ENCODE measurements at places on chromosomes 5 and 9.

- DNase-seq, result no peak
Observed at GRCh38 chr5:96199713-96200183, 233.3 kb downstream of the PCSK1 start.

GRCh38 chr5:113043491-113043931, 66.9 kb downstream of the DCP2 start:
- DNase-seq, result peak; percentile 11

- DNase-seq, result no peak
Observed at GRCh38 chr9:131337131-131337848, 47.8 kb downstream of the PLPP7 start.

- no peak for DNase-seq
Observed at GRCh38 chr9:127983847-127984289, 3.1 kb upstream of the EEIG1 start.

DNA sequence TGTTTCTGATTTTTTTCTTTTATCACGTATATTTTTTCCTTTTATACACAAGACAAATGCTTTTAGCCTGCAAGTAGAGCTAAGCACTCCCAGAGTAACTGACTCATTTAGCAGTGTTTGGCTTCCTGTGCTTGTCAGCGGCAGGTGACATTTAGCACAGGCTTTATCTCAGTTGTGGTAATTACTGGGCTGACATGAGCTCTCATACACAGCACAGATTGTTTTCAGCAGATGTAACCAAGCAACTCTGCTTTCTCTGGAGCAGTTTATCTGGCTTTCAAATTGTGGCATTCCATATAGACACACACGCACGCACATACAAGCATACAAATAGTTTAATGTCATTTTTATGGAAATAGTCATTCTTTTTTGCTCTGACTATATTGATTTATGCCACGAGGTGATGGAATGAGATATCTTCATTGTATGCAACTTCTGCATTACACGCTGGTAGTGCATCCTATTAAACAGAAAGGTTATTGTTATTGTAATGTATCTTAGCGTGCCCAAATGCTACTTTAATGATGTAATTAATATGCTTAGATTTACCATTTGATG, 379.0 kb upstream of the GRAMD2B start:
- peak; percentile 12 for DNase-seq

DNA sequence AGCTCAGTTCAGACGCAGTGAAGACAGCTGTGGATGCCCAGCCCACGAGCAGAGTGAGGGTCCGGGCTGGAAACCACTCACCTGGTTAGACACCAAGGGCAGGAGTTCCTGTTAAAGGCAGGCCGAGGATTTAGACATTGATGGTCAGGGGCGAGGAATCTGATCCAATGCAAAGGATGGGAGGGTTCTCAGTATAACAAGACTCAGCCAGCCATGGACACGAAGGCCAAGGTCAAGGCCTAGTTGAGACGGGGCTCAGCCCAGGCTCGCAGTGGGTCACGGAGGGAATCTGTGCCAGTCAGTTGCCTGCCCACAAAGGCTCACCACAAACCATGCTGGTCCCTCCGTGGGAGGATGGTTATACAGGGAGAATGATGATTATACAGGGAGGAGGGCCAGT, 63.3 kb upstream of the FCN1 start:
- DNase-seq, result no peak

DNA sequence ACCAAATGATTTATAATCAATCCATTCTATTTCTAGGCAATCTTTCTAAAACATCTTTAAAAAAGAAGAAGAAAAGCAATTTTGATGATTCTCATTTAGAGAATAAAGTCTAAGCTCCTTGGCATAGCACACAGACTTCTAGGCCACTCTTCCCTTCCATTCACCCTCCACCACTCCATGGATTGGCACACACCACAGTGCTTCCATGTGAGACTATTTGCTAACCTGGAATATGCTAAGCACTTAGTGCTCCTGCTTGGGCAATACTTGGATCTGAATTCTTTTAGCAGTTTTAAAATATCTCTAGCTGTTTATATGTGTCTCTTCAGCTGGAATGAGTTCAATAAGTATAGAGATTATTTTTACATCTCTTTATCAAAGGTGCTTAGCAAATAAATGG, 177.6 kb upstream of the FBXL7 start:
- DNase-seq, result no peak

DNA sequence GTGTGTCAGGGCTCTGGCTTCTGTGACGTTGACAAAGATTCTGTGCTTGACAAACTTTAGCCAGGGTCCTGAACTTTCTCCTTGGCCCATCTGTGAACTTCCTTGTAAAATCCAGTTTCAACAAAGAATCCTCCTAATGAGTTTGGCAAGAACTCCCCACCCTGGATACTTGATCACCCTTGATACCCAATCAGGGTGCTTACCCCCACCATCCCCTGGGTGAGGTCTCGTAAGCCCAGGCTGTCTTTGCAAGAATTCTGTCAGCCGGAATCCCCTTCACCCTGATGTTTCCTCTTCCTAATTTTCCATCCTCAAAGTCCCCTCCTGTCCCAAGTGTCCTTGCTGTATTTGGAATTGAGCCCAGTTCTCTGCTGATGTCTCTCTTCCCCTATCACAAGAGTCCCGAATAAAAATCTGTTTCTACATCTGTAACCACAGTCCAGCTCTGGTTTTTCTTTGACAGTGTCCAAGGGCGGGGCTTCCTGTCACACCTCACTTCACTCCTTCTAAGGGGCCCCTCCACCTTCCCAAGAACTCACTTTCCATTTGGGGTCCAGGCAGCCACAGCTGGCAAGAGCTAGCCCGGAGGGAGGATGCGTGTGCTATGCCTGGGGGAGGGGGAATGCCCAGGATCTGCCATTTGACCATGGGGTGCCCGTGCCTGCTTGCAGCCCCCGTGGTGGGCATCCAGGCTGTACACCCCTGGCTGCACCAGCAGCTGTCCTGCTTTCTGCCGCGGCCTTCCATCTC, 2.7 kb upstream of the CARD19 start:
- DNase-seq, result peak; percentile 2

DNA sequence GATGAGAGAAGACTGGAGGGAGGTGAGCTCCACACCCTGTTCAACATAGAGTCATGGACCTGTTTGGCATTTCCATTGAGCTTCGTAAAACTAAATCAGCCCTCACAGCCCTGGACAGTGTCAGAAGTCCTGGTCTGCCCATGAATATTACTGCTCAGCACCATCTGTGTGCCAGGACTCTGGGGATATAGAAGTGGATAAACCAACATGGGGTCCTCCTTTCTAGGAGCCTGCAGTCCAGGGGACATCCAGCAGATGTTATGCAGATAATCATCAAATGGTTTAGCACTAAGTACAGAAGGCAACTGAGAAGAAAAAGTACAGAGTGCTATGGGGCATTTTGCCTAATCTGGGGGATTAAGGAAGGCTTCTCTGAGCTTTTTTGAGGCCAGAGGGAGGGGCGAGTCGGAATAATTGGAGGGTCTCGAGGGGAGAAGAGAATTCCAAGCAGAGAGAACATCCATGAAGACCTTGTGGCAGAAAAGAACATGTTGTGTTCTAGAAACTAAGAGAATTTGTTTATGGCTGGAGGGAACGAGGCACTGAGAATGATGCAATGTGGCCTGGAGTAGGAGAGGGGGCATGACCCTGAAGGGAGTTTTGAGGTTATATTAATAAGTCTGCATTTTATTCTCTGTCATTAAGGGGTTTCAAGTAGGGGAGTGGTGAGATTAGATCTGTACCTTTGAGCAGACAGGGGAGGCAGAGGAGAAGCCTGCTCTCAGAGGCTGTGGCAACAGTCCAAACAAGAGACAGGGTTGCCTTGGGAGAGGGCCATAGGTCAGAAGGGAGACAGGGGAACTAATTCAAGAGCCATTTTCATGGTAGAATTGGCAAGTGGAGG, 63.5 kb upstream of the SLC2A8 start:
- DNase-seq, result no peak

DNA sequence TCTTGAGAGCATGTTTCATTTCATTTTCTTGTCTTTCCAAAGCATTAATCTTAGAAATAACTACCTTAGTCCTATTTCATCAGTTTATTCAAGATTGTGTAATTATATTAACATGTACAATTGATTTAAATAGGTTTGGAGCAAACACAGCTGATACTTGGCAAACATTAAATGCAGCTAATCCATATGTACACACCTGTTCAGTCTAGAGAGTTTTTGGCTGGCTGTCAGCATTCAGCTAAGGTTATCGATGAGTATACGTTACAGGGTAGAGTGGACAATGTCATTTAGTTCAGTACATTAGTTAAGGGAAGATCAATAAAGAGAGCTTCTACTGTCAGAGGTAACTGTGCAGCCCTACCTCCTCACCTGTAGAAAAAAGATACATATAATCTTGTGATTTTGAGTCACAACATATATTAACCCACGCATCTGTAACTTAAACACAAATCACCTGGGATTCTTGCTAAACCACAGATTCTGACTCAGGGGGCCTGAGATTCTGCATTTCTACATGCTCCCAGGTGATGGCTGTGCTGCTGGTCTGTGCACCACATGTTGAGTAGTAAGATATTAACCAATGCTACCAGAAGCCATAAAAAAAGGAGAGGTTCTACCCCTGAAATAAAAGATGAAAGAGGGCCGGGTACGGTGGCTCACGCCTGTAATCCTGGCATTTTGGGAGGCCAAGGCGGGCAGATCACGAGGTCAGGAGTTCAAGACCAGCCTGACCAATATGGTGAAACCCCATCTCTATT, 34.1 kb upstream of the PCA3 start:
- DNase-seq, result no peak

DNA sequence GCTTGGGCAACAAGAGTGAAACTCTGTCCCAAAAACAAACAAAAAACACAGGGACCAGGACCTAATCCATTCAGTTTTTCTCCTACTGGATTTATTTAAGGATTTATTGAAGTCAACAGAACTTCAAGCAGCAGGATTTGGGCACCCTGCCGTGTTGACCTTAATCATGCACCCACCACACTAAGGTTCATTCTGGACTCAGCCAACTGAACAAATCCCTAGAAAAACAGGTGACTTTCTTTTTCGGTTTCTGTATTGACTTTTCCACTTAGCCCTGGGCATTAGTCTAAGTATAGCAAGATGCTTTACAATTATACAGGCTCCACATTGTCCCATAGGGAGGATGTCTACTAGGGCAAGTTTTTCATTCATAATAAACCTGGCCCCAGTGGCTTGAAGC, 30.0 kb downstream of the ZNF131 start:
- no peak for DNase-seq

- no peak for DNase-seq
Observed at GRCh38 chr5:178227138-178227659, 5.4 kb downstream of the PHYKPL start.

DNA sequence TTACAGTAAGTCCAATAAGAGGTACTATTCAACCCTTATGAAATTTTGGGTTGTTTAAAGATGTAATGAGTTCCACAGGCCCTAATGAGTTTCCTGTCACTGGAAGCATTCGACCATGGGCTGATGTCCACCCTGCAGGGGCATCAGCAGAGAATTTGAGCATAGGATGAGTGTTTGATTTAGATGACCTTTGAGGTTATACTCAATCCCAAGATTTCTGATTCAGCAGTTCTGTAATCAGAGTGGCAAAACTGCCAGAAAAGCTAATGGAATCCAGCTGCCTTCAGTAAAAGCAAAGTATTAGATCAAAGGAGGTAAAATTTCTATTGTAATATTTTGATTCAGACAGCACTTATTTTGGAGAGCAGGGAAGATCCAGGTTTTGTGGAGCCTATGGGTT, 68.3 kb downstream of the COX7C start:
- DNase-seq, result no peak

DNA sequence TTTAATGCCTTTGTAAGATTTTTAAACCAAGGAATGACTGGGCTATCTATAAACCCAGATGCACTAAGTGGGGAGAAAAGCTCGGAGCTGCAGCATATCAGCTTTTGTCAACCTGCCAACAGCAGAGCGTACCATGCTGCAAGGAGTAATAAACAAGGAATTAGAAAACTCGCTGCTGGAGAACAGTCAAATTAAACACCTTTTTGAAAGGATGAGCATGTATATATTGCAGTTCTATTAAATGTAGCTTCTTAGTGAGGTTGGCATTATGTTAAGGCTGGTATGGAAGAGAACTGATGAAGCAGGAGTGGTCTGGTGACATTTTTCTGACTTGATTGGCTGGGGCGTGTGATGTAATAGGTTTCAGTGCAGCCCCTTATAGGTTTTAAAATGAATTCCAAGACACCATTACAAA, 74.7 kb downstream of the PIK3R1 start:
- no peak for DNase-seq

- DNase-seq, result no peak
Observed at GRCh38 chr9:128149001-128149701, at the start of gene LCN2. Gene LCN2, plus strand, starts transcription at chr9:128149453. Its CDS starts 73 bp downstream, at chr9:128149526.

DNA sequence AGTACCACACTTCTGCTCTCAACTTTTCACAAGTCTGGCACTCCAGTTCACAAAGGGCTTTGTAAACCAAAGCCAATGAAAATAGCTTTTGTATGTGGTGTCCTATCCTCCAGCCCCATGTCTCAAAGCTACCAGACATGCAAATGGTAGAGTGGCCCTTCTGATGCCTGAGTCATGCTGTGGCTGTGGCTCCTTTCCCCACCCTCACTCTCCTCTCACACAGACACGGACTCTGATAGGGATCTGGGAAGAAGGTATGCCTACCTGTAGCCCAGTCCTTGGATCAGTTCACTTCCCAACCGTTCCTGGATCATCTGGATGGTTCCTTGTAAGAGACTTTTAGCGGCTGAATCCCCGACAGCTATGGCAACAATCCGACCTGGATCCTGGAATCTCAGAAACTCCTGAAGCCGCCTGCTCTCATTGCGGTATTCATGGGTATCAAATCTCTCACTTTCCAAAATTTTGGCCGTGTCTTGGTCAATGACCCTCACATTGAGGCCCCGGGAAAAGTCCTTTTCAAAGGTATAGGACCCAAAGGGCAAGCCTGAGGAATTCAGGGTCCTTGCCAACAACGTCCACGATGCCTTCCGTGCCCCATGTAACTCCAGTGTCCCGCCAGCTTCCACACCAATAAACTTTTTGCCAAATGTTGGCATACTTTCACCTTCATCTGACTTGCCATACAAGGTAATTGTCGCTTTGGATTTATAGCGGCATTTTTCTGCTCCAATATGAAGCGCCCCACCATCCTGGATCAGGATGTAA, 23.4 kb downstream of the CEMIP2 start:
- DNase-seq, result no peak

- no peak for DNase-seq
Observed at GRCh38 chr5:179292202-179292601, 53.1 kb downstream of the ADAMTS2 start.

DNA sequence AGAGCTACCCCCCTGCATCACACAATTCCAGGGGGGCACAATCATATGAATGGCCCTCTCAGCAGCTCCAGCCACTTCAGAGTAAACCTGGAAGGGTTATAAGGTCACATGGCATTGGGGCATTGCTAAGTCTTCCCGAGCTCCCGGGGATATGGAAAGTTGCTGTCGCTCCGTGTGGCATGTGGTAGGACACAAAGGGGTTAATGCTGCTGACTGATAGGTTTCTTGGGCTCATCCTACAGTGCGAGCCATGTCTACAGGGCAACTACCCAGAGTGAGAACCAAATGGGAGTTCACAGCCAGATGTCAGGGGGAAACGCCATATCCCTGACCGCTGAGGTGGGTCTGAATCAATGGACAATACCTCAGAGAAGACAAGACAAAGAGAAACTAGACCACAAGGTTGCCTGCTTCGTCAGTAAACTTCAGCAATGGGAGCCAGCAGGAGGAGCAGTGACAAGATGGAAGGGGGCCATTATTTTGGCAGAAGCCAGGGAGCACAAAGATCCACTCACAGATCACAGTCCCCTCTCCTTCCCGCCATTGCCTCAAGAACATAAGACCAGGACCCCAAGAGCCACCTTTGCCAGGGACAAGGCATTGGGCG, 52.4 kb upstream of the SHISAL2B start:
- DNase-seq, result no peak

- no peak for DNase-seq
Observed at GRCh38 chr9:29044959-29045358, 1471.7 kb upstream of the C9orf72 start.
